Activated naive CD4-positive, alpha-beta T cell (primary cell): ENCODE measurements at places on chromosomes 3 and 15.

DNA sequence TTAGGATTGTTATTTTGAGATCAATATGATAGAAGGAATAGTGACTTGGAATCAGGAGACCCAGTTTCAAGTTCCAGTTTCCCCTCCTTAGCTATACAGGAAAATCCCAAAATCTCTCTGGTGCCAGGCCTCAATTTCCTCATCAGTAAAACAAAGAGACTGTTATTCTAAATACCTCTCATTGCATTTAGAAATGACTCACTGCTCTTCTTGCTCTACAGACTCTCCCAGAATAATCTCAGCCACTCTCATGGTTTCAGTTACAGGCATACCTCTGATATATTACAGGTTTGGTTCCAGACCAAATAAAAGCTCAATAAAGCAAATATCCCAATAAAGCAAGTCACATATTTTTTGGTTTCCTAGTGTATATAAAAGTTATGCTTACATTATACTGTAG is 28.3 kb downstream of the IMPG2 start:
- DNase-seq = no peak

DNA sequence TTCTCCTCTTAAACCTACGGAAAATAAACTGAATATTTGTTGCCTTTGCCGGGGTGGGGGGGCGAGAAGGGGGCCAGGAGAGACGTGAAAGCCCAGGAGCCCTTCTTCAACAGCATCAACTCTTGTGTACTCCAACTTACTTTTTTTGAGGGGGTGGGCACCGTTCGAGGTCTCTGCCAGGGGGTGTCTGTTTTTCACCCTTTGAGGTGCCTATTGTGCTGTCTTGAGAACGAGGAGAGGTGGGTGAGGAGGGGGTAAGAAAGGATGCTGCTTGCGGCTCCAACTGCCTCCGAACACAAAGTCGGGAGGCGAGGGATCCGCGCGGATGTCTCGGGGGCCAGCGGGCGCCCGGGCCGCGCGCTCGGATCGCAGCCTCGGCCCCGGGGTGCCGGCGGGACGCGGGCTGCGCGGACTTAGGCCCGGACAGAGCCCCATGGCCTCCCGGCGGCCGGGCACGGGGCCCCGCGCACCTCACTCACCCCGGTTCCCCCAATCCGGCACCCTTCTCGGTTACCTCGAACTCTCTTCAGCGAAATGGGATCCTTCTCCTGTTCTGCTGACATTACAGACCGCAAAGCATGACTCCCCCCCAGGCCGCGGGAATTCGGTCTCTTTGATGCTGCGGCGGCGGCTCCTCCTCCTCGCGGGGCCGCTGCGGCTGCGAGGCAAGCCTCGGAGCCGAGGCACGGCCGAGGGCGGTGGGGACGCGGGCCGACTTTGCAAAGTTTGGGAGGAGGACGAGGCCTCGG is 650 bp downstream of the PYGO1 start:
- no peak for DNase-seq

DNA sequence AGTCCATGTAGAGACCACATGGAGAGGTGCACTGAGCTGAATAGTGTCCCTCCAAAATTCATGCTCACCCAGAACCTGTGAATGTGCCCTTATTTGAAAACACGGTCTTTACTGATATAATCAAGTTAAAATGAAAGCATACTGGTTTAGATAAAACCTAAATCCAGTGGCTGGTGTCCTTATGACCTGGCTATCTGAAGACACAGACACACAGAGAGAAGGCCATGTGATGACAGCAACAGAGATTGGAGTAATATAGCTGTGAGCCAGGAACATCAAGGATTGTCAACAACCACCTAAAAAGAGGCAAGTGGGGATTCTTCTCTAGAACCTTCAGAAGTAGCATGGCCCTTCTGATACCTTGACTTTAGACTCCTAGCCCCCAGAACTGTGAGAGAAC is 54.7 kb upstream of the CD47 start:
- no peak for DNase-seq

- DNase-seq = no peak
Measured at GRCh38 chr3:47910777-47911440, 105.3 kb downstream of the MAP4 start.

- DNase-seq = no peak
Measured at GRCh38 chr3:187929112-187929816, 184.0 kb upstream of the BCL6 start.

- no peak for DNase-seq
Measured at GRCh38 chr15:90307661-90308060, 42.2 kb downstream of the NGRN start.

- DNase-seq = no peak
Measured at GRCh38 chr3:159917141-159917540, 71.5 kb upstream of the IL12A start.

DNA sequence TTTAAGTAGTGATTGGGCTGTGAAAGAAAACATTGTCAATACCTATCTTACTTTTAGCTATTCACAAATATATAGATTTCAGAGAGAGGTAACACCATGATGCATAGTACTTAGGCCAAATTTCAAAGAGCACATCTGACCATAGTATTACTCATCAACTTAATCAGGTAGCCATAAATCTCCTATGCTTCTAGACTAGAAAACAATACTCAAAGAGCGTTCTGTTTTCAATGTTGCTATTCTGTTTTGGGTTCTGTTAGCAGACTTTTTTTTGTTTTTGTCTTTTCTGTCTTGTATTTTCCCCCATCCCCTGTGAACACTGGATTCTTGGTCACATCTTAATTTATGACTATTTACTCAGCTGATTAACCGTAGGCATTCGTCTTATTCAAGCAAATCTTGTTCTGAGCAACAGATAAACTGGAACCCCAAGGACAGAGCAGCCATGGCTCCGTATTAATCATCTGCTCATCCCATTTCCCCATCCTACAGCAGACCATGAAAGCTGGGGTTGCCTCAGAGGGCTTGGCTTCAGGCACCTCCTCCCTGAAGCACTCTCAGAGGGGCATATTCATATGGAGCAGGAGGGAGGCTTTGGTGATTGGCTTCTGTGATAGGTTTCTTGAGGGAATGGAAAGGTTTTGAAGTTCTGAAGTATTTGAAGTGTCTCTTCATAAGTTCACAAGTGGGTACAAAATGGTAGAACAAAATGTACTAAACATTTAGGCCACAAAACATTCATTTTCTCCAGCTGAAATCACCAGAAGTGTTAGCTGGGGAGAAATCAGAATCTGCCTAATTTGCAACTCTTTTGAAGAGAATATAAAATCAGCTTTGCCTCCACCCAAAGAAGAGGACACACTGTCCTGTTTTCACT is 105.3 kb downstream of the TNIK start:
- DNase-seq = no peak

GRCh38 chr3:39106281-39106811 is 1.1 kb downstream of the GORASP1 start:
- DNase-seq = no peak

DNA sequence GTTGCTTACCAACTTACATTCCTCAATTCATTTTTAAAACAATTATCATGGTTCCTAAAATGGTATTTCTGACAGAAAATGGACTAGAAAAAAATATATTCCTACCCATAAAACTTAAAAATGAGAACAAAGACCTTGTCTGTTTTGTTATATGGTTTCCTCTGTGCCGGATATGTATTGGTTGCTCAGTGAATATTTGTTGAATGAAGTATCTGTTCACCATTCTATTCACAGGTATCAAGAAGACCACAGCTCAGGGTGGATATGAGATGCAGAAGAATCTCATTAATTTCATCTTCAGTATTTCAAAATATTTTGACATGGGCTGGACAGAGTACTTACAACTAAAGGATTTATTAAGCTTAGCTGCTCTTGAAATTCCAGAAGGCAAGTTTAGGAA is 58.1 kb downstream of the TUSC7 start:
- DNase-seq = no peak

- no peak for DNase-seq
Measured at GRCh38 chr3:102178817-102179216, 256.0 kb upstream of the ZPLD1 start.

DNA sequence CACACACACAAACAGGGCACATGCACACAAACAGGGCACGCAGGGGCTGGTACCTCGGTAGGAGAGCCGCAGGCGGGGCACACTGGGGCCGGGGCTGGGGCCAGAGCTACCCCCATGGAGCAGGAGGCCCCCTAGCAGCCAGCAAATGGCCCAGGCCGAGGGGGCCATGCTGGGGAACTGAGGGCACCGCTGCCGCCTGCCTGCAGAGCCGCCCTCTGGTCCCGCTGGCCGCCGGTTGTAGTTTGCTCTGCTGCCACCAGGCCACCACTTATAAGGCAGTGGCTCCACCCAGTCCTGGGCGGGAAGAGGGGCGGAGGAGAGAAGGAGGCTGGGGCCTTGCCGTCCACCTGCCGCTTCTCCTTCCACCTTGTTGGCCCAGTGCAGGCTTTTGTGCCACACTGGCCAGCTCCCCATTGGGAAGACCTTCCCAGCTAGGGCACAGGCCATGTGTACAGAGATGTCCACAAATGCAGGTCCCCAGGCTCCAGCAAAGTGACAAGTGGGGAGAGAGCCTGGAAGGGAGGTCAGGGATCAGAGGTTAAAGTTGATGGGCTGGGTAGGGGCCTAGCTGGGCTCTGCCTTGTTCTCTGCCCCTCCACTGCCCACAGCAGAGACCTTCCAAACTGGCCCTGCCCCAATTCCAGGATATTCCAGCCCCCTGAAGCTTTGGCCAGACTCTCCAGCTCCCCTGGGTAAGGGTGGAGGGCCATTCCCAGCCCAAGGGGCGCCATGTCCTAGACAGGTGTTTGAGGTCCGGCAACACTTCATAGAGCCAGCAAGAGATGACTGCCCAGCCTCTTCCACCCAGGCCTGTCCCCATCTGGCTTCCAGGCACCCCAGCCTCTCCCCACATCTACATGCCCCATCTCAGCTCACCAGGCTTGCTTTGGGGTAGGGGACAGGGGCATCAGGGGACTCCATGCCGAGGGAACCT is at the start of gene SEMA3G:
SEMA3G (minus strand) TSS at position 244 of the 934 bp plus-strand sequence; CDS start at position 168, 76 bp downstream.
- peak; percentile 67 for DNase-seq

GRCh38 chr3:45554006-45554666 is 40.4 kb upstream of the LIMD1 start:
- no peak for DNase-seq

DNA sequence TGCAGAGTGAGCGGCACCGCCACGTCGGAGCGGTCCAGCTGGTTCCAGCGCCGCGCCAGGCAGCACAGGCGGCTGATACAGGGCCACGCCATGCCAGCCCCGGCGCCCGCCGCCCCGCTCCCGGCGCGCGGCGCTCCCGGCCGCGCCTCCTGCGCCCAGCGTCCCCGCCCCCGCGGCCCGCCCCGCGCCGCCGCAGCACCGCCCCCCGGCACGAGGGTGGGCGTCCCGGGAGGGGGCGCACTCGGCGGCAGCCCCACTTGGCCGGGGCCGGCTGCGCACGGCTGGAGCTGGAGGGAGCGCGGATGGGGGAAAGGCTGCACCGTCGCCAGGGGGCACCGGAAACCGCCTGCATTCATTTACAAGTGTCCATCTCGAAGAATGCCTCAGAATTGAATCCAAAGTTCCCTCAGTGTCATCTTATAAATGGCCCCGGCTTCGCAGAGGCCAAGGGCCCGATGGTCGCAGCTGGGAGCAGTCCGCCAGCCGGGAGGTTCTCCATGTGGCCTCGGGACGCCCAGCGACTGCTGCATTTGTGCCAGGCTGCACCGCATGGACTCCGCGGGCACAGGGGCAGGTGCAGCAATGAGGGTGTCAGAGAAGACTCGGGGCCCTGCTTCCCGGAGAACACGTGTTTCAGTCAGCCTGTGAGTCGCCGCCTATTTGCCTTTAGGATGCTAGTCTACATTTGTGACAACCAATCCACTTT is at the start of gene MAP6D1:
MAP6D1 (minus strand) TSS at position 122 of the 706 bp plus-strand sequence; CDS start at position 92, 30 bp downstream.
- DNase-seq = no peak

DNA sequence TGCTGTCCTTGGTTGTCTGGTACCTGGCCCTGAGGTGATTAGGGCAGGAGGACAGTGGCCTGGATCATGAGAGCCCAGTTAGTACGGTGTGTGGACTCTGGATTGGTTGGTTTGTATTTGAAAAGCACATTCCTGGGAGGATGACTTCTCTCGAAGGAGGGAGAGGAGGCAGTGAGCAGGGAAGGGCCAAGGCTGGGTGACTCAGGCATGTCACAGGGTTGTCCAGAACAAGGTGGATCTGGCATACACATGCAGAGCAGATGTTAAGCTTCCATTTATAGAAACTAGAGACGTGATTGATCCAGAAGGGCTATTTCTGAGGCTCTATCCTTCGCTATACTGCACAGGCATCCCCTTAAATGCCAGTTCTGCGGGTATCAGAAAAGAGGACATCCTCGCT is 34.4 kb downstream of the FAM240A start:
- DNase-seq = no peak

GRCh38 chr3:24937780-24938179 is 443.1 kb upstream of the THRB start:
- DNase-seq = no peak

- no peak for DNase-seq
Measured at GRCh38 chr3:195718477-195718984, 2.2 kb upstream of the MUC20 start.

DNA sequence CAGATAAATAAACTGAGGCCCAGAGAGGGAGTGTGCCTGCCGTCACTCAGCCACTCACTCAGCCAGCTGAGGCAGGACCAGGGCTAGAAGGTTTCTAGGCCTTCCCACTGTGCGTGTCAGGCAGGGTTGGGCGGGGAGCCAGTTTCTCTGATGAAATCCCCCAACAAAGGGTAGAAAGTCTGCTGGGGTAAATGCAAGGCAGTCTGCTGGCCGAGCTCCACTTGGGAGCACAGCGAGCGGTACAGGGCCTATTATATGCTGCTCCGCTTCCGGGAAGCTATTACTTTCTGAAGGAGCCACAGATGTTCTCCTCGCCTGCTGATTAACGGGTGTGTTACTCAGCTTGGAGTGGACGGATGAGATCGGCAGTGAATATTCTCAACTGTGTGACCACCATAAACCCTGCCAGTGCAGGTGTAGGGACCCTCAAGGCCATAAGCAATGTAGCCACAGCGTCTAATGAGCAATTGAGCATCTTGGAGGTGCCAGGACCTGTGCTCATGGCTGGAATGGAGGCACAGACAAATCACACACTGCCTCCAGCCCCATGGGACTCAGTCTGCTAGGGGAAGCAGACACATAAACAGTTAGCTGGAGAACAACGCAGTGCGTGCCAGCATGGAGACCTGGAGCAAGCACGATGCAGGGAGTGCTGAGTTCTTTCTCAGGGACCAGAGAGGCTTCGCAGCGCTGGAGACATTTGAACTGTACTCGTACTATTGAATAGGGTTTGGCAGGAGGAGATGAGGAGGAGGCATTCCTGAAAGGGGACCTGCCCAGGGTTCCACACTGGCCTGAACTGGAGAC is 42.1 kb downstream of the CORO2B start:
- no peak for DNase-seq

DNA sequence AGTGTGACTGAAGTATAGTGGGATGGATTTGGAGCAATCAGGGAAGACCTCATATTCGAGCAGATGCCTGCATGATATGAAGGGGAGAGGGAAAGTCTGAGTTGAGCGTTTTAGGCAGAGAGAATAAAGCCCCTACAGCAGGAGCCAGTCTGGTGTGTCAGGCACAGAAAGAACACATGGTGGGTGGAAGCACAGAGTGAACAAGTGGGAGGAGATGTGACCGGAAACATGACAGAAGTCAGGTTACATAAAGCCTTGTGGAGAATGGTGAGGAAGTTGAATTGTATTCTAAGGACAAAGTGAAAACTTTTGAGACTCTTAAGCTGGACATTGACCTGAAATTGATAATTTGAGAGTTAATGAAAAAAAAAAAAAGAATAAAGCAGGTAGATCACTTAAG is 541.0 kb downstream of the PLOD2 start:
- no peak for DNase-seq
